ENCODE measurements at places on chromosomes 11 and 22.

DNA sequence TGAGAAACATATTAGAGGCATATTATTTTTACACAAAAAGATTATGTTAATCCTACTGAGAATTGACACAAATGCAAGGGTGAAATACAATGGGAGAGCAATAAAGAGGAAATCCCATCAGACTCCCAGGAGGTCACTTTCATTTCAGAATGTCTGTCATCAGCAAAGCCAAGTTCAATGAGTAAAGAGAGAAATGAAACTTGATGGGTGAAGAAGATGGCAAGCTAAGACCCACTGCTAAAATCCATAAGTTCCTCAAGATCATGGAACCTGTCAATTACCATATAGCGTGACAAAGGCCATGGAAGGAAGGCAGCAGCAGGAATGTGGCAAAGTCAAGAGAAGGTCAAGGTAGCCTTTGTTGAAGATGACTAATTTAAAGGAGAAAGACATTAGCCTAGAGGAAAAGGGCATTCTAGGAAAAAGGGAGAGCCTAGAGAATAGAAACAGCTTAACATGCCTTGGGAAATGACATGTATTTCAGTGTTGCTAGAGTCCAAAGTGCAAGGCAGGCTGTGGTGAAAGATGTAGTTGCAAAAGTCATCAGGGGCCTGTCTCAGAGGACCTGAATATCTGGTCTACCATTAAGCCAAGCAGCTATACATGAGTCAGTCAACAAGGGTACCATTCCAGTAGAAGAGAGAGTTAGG lies 43.1 kb downstream of the FAM168A start:
- no peak for DNase-seq

DNA sequence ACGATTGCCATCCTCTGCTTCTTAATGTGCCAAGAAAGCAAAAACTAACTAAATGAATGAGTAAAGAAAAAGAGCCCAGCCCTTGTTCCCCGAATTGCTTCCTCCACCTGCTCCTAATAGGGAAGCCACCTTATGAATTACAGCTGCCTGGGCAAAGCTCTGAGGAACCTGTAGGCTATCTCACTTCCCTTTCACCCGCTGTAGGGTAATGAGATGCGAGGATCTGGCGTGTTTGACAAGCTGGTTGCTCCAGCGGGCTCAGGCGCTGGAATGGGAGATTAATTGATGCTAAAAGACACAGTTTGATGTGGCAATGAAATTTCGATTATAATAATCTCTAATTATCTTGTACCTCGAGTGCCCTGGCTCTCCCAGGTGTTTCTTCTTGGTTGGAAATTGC lies 256.4 kb downstream of the NTM start:
- DNase-seq = no peak

- no peak for DNase-seq
These were observed 155.5 kb downstream of the SHANK2 start for GRCh38 chr11:71096751-71097388.

GRCh38 chr22:33746501-33746928 lies 173.8 kb downstream of the LARGE1 start:
- DNase-seq = no peak

DNA sequence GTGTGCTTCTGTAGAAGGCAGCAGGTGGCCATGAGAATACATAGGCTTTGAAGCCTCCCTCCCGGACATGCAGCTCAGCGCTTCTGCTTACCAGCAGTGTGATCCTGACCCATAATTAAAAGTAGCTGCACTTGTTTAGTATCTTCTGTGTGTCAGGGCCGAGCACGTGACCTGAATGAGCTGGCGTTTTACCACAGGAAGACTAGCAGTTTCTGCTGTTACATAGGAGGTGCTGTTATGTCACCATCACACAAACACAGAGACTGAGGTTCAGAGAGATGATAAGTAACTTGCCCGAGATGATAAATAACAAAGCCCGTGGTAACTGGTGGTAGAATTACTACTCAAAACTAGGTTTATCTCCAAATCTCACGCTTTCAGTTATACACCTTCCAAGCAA lies 329.5 kb downstream of the OPCML start:
- DNase-seq = no peak

- no peak for DNase-seq
These were observed 45.6 kb upstream of the LMO1 start for GRCh38 chr11:8309311-8309710.

All from AG10803 (cell line).